ENCODE measurements at places on chromosomes 3 and 15. TPM values are rescaled to one million over a fixed set of nuclear protein-coding genes. Genes with fewer than 3 reads are reported as not detected.

The PPCDC gene
- polyA plus RNA-seq: 5.5 TPM

The LRTM1 gene
- not detected for polyA plus RNA-seq

The STAC gene
- polyA plus RNA-seq: 1.5 TPM

The TTLL13 gene
- 0.07 TPM for polyA plus RNA-seq

The SHC4 gene
- polyA plus RNA-seq: 5.1 TPM

The EOMES gene
- polyA plus RNA-seq: not detected

The CASR gene
- polyA plus RNA-seq: not detected

The LRRK1 gene
- 5.6 TPM for polyA plus RNA-seq

The ZFAND6 gene
- 166 TPM for polyA plus RNA-seq

GRCh38 chr15:65910341-65910740 lies 41.0 kb downstream of the RAB11A start:
- no peak for DNase-seq

DNA sequence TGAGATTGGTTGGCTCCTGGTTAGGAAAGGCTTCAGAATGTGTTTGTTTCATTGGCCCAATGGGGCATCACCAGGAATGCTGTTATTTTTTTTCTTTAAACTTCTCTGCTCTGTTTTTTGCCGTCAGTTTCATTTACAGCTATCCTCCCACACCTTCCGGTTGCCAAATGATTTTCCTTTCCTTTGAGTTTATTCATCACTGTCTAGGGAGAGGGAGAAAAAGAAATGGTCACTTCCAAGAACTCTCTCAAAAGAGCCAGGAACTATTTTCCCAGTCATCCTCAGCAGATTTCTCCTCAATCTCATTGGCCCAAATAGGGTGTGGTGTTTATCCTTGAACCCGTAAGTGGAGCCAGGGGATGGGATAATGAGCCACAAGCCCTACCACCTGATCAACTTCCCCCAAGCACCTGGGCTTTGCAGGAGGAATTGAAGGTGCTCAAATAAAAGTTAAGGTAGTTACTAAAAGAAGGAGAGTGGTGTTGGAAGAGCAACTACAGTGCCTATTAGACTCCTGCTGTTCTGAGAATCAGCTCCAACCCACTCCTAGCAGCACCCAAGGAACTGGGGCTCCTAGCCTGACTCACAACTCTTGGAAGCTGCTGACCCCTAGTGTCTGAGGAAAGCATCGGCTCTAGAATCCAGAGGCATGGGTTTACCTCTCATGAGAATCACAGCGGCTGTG lies 183.8 kb upstream of the IL12A start:
- DNase-seq: peak; percentile 74

- DNase-seq: no peak
These were observed 721 bp downstream of the ADAMTS7 start for GRCh38 chr15:78810362-78811123.

DNA sequence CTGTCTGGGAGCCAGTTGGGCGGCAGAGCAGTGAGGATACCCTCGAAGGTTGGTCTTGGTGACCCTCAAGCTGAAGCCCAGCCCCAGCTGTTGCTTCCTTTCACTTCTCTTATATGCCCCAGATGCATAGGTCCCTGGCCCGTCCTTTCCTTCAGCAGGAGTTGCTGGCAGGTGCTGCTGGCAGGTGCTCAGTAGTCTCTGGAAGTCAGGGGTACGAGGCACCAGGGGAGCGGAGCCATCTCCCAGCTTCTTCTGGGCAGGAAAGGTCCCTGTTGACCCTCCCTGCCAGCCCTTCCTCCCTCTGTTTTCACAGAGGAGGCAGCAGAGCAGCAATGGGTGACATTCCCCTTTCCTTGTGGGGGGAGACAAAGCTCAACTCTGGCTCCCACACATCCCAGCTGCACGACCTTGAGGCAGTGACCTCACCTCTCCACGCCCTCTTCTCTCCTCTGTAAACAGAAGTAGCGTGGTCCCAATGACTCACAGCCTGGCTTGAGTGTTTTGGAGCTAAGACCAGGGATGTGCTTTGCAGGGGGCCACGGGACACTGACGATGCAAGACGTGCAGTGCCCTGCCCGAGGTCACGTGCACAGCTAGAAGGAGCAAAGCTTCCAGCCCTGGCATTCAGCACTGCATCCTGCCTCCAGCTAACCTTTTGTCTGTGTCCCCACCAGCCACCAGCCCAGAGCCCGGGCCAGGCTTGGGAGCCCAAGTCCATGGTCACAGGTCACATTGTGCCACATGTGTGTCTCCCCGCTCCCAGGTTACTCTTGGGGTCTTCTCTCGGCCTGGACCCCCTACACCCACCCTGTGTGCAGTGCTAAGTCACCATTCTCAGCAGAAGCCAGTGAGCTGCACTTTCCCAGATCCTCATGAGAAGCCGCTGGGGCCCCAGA lies 49.7 kb downstream of the SLC6A6 start:
- DNase-seq: peak; percentile 92

GRCh38 chr3:183149915-183150750 lies 12.4 kb downstream of the LAMP3 start:
- DNase-seq: no peak

- DNase-seq: no peak
These were observed 91.8 kb downstream of the LIPC start for GRCh38 chr15:58523634-58524033.

- no peak for DNase-seq
These were observed 22.0 kb downstream of the STARD5 start for GRCh38 chr15:81301815-81302399.

- no peak for DNase-seq
These were observed 765.4 kb upstream of the NR2F2 start for GRCh38 chr15:95565016-95565600.

GRCh38 chr3:8500319-8500988 lies 1.2 kb upstream of the LMCD1 start:
- peak; percentile 54 for DNase-seq

GRCh38 chr3:23751212-23751723 lies 54.5 kb upstream of the UBE2E1 start:
- no peak for DNase-seq

DNA sequence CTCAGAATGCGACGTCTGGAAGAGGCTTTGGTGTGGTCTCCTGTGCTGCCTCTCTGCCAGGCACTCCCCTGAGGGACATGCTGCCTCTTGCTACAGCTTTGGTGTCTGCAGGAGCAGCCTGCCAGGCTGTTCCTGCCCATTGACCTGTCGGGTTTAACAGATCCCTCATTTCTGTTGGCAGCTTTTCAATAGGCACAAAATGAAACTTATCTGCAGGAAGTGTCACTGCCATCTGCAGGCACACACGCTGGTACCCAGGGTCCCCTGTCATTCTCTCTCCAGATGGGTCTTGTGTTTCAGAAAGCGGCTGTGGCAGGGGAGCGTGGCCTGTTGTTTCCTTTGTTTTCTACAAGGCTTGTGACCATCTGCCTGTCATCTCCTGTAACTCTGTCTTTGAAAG lies 328.3 kb upstream of the CHRM5 start:
- DNase-seq: no peak

DNA sequence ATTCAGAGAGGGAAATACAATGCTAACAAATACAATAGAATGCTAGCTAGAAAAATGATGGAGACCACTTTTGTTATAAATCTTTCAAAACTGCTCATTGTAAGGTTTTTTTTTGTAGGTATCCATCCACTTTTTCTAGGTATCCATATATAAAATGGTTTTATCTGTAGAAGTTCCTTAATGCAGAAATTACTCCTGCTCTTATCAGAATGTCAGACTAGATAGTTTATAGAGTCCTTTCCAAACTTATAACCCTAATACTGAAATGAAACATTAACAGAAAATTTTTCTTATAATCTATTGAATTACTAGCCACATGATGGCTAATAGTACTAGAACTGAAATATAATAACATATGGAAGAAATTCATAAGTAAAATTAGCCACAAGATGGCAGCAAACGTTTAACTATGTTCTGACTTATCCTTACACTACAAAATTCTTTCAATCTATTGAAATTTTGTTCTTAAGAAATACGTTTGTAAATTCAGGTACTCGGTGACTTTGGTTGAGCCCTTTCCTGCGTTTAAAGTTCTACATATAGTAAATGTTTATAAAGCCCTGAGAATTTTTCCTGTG lies 58.5 kb downstream of the ECT2 start:
- peak; percentile 10 for DNase-seq

DNA sequence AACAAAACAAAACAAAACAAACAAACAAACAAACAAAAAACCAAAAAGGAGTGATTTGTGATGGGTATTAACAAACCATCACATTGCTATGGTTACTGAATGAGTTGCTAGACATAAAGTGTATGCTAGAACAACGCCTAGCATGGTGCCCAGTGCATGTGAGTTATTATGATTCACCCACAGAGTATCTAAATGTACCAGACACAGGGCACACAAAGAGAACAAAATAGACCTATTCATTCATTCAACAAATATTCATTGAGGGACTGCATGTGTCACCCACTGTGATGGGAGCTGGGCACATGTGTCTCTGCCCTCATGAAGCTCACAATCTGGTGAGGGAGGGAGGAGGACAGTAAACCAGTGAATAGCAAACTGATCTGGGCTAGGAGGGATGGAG lies 11.6 kb upstream of the ACAN start:
- DNase-seq: no peak

GRCh38 chr15:90762109-90762508 lies 45.0 kb downstream of the BLM start:
- no peak for DNase-seq

GRCh38 chr3:47533481-47533880 lies 20.0 kb upstream of the ELP6 start:
- no peak for DNase-seq

GRCh38 chr15:47358876-47359275 lies 358.4 kb upstream of the SEMA6D start:
- DNase-seq: no peak

DNA sequence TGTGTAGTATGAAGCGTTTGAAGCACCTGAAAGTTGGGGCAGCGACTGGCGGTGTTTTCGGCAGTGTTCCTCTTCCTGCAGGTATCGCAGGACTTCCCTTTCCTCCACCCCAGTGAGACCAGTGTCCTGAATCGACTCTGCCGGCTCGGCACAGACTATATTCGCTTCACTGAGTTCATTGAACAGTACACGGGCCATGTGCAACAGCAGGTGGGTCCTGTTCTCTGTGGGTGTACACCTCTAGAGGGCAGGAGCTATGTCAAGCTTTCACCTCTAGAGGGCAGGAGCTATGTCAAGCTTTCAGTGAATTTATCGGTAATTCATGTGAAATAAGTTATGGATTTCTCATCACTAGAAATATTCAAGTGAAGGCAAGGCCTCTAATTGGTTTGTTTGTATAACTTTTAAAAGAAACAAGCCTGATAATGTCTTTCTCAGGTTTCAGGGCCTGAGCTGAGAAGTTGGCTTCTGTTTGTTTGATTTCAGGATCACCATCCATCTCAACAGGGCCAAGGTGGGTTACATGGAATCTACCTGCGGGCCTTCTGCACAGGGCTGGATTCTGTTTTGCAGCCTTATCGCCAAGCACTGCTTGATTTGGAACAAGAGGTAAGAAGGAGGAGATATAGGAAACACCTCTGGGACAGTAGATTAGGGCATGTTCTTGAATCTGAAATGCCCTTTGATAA lies 5.3 kb downstream of the TUBGCP4 start:
- DNase-seq: no peak

- no peak for DNase-seq
These were observed 151.4 kb downstream of the PLD1 start for GRCh38 chr3:171658841-171659240.

DNA sequence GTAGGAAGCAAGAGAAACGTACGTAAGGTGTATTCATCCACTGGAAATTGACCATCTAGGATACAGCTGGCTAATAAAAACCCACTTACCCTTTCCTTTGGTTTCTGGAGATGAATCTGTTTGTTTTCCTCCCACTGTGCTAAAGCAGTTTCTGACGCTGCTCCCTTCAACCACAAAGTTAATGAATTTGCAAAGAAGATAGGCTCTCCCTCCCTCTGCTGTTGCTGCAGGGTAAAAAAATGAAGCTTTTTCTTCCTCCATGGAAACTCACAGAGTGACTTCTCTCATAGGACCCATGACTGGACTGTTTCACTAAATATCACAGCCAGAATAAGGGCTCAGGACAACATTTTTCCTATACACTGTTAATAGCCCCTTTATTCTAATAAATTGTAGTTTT lies 172.1 kb upstream of the LRRN1 start:
- no peak for DNase-seq

DNA sequence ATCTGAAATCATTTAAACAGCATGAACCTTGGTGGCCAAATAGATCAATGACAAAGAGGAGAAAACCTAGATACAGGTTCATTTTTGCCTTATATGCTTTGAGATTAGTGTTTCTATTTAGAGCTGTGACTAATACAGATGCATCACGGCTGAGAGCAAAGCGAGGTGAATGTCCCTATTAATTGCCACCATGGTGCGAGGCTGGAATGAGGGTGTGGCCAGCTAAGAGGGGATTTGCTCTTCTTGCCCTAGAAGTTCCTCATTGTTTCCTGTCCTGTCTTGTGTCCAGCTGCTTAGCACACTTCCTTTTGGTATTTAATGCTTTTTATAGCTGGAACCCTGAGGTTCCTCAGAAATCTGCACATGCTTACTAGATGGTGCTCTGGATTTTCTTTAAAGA lies 339.1 kb upstream of the RGMA start:
- DNase-seq: no peak

DNA sequence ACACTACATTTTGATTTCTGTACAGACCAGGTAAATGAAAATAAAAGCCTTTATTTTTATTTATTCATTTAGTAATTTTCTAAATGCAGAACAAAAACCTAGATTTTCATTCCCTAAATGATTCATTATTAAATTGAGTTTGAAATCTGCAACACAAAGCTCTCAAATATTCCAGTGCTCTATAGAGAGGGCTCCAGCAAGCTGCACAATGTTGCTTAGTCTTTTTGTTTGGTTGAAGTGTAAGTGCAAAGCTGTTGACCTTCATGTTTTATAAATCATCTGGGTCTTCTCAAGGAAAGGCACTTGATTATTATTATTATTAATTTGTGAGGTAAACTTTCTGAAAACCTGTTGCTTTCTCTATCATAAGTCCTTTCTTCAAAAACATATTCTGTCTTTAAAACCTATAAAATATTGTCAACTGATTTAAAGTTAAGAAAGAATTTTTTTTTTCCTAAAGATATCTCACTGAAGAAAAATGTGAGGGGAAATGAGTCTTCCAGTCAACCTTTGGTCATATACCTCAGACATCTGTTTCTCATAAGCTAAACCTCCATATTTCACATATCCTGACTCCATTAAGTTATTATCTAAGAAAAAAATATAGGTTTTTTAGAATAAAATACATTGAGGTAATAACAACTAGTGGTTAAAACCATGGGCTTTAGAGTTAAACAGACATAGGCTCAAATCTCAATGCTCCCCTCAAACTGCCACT lies 100.7 kb downstream of the ZIC4 start:
- no peak for DNase-seq

DNA sequence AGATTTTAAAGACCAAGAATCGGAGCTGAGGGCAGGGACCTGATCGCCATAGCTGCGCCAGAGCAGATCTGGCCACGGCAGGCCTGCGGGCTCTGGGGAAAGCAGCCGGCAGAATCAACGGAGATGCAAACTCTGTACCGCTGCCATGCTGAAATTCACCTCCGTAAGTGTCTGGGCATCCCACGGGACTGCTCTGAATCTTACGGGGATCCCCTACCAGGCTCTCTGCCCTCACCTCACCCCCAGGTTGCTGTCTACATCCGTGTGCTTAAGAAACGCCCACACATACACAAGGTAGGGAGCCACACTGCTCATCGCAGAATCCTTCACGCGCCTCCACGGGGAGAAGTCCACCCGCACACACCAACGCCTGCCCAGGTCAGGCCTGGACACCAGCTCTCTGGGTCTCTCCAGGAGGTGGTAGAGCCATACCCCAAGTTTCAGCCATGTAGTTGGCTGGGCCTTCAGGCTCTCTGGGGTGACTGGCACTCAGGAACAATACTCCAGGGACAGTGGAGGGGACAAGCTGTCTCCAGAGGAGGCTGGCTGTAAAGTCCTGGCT lies 33.5 kb downstream of the FAM174B start:
- no peak for DNase-seq

- DNase-seq: no peak
These were observed 10.6 kb downstream of the HCN4 start for GRCh38 chr15:73357999-73358665.
